ENCODE measurements at places on chromosomes 1 and 21.

GRCh38 chr1:180923887-180924286 lies 11.2 kb downstream of the KIAA1614 start:
- DNase-seq, result no peak

DNA sequence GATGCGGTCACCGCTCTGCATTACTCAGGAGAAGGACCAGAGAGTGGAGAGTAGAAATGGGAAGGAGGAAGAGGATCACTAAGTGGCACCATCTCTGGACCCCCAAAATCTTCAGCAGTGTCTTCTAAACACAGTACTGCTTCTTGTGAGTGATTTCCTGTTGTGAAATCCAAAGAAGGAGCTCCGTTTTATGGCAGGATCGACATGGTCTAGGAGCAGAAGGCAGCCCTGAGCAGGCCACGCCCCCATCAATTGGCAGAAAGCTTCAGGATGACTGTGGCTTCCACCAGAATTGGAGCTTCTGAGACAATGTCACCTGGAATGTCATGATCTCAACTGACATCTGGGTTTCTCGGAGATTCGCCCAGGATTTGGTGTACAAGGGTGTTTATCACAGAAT lies 171.5 kb downstream of the ADSS2 start:
- no peak for DNase-seq

- DNase-seq, result no peak
These were observed 480.9 kb upstream of the ZRANB2 start for GRCh38 chr1:71561729-71562128.

- DNase-seq, result no peak
These were observed 10.2 kb upstream of the NAV1 start for GRCh38 chr1:201528631-201529252.

GRCh38 chr1:14413819-14414490 lies 184.5 kb upstream of the KAZN start:
- DNase-seq, result no peak

All from GM18507 (cell line).